ENCODE measurements at places on chromosomes 5 and 9.

DNA sequence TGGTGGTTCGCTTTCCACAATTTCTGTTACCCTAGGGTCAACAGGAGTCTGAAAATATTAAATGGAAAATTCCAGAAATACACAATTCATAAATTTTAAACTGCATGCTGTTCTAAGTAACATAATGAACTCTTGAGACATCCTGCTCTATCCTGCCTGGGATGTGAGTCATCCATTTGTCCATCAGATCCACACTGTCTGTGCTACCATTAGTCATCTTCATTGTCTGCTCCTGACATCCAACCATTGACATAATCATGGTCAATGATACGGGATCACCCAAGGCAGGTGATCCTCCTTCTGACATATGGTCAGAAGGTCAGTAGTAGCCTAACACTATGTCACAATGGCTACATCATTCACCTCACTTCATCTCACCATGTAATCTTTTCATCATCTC, 276.7 kb upstream of the KIF2A start:
- DNase-seq: no peak

GRCh38 chr9:88312045-88312444, 76.2 kb upstream of the SPIN1 start:
- DNase-seq: no peak

GRCh38 chr9:126723807-126724172, 81.0 kb upstream of the ZBTB43 start:
- DNase-seq: no peak

GRCh38 chr5:65762234-65762633, 40.2 kb downstream of the NLN start:
- no peak for DNase-seq

- peak; percentile 86 for DNase-seq
Measured at GRCh38 chr9:134965411-134965810, 47.7 kb upstream of the FCN1 start.

DNA sequence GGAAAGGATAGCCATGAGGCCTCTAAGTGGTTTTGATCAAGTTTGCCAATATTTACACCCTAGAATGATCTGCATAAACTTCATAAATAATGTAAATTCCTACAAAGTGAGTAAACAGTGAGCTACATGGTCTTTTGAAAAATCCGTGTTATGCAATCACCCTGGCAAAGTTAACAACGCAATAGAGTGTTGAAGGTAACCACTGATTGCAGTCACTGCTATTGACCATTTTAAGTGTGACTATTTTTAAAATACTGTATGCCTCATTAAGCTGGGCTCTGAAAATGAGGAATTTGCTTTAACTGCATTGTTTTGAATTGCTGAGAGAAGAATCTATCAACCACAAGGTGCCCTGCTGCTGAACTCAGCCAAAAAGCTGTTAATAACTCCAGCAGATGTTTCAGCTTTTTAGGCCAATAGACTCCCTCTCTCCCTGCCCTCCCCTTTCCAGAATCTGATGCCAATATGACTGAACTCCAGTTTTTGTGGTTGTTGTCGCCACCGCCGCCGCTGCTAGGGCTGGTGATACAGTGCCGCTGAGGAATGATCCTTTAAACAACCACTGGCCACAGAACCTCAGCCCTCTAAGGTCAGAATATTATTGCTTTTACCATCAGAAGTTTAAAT, 35.3 kb upstream of the SMARCA2 start:
- no peak for DNase-seq

DNA sequence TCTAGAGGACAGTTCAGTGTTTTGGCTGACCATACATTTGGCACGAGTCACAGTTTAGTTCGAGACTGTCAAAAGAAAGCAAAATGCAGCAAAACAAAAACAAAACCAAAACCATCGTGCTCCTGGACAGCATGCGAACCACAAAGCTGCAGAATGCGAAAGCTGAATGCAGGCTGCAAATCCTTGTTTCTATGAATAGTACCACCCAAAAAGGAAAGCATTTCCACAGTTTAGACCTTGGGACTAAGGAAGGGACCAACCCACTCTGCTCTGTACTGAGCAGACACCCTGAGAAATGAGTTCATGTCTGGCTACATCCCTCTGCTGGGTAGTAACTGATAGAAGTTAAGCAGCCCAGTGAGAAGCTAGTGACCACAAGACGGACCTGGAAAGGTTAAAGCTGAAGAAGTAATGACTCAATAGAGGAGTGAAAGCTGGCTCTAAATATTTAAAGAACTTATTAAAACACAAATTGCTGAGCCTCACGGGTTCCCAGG, 3.9 kb downstream of the GCNT4 start:
- no peak for DNase-seq

DNA sequence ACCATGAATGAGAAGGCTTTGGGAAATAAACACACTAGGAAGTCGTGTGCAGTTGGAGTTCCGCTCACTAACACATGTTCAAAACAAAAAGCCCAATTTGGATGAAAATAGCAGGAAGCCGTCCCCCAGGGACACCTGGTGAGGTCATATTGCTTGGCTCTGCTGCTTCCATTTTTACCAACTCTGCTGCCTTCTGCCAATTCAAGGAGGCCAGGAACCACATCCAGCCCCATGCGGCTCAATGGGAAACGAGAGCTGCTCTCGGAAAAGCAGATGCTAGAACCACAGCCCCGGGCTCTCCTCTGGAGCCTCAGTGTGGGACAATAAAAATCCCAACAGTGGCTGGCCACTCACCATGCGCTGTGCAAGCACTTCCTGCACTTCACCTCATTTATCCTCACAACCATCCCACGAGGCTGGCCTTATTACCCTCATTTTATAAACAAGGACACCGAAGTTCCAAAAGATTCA, 13.4 kb downstream of the ADAM19 start:
- peak; percentile 81 for DNase-seq

DNA sequence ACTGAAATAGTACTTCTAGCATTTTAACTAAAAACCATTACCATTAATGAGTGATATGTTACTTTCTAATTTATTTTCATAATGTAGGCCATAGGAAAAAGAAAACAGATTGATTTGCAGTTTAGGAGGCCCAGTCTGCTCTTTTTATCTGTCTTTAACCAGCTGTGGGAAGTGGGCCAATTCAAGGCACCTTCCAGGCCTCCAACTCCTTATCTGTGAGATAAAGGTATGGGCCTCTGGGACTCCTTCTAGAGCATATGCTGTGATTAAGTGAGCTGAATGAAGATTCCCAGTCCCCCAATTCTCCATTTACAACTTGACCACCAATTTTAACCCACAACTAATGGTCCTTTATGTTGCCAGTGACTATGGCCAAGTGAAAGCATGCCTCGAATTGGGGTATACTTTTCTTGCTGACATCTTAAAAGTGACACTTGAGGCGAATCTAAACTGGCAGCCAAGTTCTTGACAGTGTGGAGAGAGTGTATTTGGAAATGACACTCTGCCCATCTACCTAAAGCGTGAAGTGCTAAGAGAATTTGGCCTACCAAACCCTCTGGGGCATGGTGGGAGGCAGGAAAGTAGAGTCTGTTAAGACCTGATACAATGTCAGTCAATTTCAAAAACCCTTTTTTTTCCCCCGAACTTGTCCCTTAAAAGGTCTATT, 88.3 kb downstream of the PIK3R1 start:
- DNase-seq: no peak

GRCh38 chr5:76196457-76196856, 113.3 kb downstream of the SV2C start:
- DNase-seq: no peak

- no peak for DNase-seq
Measured at GRCh38 chr9:365436-365835, 150.8 kb downstream of the DOCK8 start.
